ENCODE measurements at places on chromosomes 6 and 20.

DNA sequence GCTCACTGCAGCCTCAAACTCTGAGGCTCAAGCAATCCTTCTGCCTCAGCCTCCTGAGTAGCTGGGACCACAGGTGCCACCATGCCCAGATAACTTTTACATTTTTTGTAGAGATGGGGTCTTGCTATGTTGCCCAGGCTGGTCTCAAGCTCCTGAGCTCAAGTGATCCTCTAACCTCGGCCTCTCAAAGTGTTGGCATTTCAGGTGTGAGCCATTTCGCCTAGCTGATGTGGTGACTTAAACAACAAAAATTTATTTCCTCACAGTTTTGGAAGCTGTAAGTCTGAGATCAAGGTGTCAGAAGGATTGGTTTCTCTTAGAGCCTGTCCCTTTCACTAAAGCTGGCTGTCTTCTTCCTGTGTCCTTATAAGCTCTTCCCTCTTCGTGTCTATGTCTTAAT, 15.0 kb upstream of the JARID2 start:
- no peak for DNase-seq

DNA sequence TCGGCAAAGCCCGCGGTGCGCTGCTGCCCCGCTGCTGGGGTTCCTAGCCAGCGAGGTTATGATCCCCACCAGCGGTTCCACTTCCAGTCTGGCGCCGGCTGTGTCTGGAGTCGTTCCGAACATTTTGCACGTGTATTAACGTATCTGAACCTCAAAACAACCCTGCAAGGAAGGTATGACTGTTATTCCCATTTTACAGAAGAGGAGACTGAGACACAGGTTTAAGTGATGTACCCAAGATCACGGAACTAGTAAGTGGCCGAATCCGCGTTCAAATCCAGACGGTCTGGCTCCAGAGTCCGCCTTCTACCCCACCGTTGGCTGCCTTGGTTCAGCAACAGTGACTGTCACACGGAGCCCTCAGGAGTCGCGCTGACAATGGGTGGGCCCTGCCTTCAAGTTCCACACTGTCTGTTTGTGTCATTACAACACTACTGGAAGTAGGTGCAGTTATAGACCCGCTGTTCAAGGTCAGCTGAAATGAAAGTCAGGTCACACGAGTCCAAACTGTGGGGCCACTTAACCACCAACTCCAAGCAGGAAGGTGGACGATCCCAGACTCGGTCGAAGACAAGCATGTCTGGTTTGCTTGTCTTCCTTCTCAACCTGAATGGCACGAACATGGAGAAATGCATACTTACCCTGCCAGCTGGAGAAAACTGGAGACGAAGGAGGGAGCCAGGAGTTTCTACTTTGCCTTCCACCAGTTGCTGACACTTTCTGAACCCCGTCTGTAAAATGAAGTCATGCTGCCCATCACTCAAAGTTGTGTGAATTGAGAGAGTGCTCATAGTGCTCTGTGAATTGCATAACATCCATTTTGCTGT, 803 bp upstream of the SRXN1 start:
- no peak for DNase-seq

DNA sequence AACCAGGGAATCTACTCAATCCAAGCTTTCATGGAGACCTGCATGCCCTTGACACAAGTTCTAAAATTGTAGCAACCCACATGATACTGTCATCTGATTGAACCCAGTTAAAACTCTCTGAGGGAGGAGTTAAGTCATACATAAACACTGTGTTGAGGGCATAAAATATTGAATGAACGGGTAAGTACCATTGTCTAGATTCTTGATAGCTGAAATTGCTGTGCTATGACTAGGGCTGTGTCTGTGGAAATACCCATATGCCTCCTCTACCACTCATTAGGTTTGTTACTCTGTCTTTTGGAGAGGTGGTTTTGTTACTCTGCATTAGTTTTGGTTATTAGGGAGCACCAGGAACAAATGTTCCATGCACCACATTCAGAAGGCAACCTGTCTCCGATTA, 7.6 kb downstream of the ENPP4 start:
- no peak for DNase-seq

DNA sequence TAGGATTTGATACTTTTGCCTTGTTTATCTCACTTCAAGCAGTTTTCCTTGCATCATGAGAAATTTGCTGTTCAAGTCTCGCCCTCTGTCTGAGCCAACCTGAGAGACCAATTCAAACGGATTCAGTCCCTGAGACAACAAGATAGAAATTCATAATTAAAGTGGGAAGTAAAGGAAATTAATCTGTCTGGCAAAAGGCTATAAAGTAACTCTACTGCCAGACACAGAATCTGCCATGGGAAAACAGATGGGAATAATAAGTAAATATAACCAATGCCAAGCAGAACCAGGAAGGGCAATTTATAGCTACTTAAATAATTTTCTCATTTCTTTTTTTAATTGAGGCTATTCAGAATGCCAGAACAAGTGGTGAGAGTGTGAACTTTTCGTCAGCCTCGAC, 239.6 kb downstream of the TFAP2C start:
- no peak for DNase-seq

- DNase-seq, result no peak
Observed at GRCh38 chr6:3723251-3723650, 28.3 kb downstream of the PXDC1 start.

- no peak for DNase-seq
Observed at GRCh38 chr6:72524011-72524645, 97.7 kb upstream of the KCNQ5 start.

DNA sequence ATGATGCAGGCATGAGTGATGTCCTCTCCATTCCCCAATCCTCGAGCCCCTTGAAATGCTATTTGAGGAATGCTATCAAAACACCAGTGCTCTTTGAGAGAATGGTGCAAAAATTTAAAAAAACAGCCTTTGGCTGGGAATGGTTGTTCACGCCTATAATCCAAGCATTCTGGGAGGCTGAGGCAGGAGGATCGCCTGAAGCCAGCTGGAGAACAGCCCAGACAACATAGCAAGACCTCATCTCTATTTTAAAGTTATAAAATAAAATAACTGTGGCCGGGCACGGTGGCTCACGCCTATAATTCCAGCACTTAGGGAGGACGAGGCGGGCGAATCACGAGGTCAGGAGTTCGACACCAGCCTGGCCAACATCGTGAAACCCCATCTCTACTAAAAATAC, 4.2 kb upstream of the VARS1 start:
- no peak for DNase-seq

DNA sequence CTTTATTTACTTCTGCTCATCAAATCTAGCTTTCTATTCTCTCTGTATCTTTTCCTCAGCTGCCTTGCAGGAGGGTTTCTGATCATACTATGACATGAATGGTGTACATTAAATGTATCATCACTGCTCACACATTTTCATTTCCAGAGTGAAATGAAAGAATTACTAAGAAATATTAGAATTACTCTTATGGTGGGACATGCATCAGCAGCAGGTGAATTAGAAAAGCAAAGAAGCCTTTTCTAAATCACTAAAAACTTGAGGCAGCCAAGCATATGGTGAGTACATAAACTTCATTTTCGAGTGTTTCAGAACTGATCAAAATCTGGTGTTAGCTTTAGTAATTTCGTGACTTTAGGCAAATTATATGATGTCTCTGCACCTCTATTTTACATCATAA, 23.6 kb downstream of the IL17A start:
- DNase-seq, result no peak

- no peak for DNase-seq
Observed at GRCh38 chr6:23537828-23538227, 588.2 kb upstream of the NRSN1 start.
